ENCODE measurements at places on chromosomes 3 and 15.

DNA sequence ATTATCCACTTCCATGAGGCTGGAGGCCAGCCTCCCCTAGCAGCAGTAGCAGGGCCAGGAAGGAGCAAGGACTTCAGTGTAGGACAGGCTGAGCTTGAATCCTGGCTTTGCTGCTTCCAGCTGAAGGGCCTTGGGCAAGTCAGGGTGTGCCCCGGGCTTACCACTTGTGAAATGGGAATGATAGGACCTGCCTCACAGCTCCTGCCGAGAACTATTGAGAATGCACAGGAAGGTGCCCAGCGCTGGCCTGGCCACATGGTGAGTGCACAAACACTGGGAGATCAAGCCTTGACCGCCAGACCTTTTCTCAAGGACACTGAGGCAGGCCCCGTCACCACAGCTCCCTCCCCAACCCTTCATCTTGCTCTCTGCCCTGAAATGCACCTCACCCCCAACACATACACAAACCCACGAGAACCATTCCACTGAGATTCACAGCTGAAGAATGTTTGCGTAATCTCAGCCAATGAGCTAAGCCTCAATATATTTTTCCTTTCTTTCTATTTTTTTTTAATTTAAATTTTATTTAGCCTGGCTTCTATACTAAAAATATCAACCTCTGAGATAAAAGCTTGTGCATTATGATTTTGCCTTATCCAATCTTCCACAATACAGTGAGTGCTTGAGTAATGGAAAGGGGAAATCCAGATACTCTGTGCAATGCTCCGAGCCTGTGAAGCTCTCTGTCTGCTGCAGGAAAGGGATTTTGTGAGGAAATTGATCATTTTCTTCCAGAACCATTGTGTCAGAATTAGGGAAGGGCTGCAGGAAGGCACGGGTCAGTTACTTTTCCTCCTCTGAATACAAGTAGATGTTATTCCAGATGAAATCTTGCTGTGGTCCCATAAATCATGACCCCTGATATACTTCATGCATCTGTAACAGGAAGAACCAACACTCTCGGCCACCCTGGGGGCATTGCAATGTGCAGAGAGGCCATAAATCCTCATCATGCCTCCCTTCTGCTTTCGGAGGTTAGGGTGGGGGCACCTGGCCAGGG is 193.9 kb downstream of the TLE3 start:
- no peak for DNase-seq

GRCh38 chr3:60277361-60277800 is 973.9 kb downstream of the FHIT start:
- DNase-seq = no peak

GRCh38 chr3:102135316-102135715 is 286.0 kb downstream of the NFKBIZ start:
- DNase-seq = no peak

DNA sequence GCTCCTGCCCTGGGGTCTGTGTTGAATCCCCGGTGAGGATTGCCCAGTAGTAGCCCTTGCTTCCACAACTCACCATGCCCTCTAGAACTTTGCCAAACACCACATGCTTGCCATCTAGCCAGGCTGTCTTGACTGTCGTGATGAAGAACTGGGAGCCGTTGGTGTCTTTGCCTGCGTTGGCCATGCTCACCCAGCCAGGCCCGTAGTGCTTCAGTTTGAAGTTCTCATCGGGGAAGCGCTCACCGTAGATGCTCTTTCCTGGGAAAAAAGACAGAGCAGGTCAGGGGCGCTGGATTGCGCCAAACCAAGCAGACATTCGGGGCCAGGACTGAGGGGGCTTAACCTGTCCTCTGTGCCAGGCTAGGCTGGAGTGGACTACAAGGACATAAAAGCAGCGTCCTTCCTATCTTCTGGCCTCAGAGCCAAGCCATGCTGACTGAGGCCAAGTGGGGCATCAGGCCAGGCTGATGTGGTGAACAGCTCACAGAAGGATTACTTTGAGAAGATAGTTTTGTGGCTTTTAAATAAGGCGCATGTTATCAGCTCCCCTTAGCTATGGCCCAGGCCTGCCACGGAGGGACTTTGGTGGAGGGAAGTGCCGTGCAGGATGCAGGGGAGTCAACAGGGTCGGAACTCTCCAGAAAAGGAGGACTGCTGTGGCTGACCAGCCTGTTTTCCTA is 5.3 kb downstream of the SNX22 start:
- DNase-seq = no peak
